ENCODE measurements at places on chromosomes 16 and 17.

DNA sequence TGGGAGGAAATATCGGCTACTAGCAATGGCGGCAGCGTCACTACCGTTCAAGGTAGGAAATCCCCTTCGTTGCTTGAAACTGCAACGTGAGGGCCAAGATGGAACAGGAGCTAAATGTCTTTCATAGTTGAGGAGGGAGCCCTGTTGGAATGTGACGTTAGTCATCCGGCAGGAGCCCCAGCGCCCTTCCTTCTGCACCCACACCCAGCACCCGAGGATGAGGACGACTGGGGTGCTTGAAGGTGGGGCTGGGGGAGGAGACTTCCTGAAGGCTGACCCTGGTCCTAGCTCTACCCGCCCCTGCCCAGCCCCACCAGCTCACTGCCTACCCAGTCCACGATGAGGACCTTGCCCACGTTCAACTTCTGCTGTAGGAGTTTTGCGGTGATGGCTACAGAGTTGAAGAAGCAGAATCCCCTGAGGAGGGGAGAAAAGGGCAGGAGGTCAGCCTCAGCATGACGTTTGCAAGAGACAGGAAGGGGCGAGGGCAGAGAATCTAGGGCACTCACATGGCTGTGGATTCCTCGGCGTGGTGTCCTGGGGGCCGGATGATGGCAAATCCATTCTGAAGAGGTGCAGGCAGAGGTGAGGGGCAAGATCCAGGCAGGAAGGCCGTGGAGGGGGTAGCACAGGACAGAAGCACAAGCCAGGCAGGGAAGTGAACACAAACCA lies 11.9 kb downstream of the G6PC3 start:
- DNase-seq, result no peak

- no peak for DNase-seq
Measured at GRCh38 chr17:19719355-19720209, 3.2 kb upstream of the SLC47A2 start.

GRCh38 chr17:78734793-78735641 lies 47.1 kb downstream of the CYTH1 start:
- no peak for DNase-seq

- DNase-seq, result no peak
Measured at GRCh38 chr16:83768986-83769385, 38.8 kb upstream of the HSBP1 start.

DNA sequence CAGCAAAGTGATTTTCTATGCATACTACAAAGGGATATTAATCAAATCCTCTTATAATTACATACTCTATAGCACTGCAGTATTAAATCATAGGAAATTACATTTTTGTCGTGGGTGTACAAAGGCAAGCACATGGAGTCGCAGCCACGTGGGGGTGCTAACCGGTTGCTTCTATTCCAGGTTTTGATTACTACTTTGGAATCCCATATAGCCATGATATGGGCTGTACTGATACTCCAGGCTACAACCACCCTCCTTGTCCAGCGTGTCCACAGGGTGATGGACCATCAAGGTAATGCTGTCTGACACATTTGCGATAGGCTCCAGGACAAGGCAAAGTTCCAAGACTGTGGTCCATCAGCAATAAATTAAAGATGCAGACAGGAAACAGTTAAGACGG lies 60.1 kb downstream of the ARSG start:
- DNase-seq, result no peak
